ENCODE measurements at places on chromosomes 7 and 10.

DNA sequence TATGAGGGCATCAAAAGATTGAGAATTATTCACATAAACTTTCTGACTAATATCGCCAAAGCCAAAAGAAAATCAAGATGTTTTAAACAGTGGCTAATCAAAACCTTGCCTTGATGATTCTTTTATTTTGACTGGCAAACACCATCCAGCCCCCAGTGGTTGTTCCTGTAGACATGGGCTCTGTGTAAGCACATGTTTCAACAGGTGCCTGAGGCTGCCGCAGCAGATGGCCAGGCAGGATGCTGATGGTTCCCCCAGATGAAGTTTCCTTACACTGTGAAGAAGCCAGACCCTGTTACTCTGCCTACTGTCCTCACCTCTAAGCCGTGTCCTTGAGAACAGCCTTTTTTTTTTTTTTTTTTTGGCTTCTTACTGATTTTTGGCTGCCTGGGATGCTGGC is 146.5 kb downstream of the RAB11FIP2 start:
- no peak for DNase-seq

- DNase-seq, result no peak
These were observed 372.7 kb upstream of the CDC14C start for GRCh38 chr7:48551652-48552051.

- no peak for DNase-seq
These were observed 5.2 kb downstream of the PSMG3 start for GRCh38 chr7:1564603-1565022.

- no peak for DNase-seq
These were observed 136.7 kb downstream of the VIPR2 start for GRCh38 chr7:159007996-159008389.

DNA sequence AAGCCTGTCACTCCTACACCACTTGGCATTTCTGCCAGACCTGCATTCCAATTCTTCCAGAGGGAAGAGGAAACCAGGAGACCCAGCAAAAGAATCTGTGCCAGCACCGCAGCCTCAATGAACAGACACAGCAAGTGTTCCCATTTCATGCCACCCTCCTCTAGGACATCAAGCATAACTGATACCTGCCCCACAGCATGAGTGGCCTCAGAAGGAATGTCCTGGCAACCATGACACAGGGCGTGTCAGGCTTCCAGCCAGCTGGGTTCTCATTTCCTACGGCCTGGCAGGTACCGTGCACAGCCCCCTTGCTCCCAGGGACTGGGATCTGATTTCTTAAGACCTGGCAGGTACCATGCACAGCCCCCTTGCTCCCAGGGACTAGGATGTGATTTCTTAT is 7.8 kb downstream of the MAD1L1 start:
- no peak for DNase-seq

- DNase-seq, result no peak
These were observed 90.9 kb downstream of the MLLT10 start for GRCh38 chr10:21624951-21625350.

- DNase-seq, result no peak
These were observed 36.3 kb downstream of the JAZF1 start for GRCh38 chr7:28144266-28144665.

DNA sequence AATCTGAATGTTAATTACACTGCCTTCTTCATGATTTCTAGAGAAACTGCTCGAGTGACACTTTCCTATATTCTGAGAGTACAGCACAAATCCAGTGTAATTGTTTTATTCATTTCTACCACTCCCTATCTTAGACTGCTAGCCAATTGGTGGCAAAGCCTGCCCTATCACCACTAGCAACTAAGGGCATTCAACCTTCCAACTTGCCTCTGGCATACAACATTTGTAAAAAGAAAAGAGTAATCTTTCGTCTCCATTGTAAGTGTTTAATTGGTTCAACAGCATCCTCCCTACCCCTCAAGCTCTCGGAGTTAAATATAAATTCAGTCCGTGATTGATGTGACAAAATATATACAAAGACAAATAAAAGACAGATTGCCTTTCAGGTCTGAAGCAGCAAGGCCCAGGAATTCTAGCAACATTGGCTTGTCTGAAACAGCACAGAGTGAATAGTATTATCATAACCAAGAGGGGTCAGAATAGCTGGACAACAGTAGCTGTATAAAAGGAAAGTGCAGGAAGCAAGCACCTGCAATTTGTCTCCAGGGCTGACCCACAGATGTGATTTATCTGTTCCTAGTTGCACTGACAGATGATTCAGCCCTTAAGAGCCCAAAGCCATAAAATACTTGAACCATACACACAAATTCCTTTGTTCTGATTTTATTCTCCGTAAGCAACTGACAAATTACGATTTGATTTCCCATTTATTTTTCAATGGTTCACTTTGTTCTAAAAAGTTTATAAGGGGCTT is 47.6 kb upstream of the ANKRD1 start:
- DNase-seq, result no peak

GRCh38 chr10:118220346-118220850 is 121.7 kb downstream of the FAM204A start:
- DNase-seq, result no peak

DNA sequence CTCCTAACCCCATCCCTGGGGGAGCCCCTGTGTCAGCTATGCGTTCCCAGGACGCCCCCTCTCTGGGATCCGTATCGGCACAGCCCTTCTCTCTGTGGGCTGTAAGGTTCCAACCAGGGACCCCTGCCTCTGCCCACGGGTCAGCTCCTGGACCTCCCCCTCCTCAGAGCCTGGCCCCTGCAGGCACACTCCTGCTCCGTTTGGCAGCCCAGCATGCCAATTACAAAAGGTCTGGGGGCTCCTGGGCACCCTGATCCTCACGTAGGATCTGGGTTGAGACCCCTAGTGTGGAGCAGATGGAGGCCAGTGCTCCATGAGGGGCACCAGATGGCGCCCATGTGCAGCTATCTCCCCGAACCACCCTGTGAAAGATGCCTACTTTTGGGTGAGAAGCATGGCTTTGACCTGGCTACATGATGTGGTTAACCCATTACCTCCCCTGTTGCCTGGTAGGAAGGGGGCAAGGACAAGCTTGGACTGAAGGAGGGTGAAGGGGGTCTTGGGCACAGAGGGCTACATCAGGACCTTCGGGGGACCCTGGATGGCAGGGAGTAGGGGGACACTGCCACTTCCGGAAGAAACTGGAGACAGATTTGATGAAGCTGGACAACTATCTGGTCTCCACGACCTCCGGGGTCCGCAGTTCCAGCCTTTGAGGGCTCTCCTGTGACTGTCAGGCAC is 9.0 kb downstream of the TACR2 start:
- peak; percentile 50 for DNase-seq

- DNase-seq, result no peak
These were observed 520.0 kb downstream of the GLRX3 start for GRCh38 chr10:130656187-130656575.

DNA sequence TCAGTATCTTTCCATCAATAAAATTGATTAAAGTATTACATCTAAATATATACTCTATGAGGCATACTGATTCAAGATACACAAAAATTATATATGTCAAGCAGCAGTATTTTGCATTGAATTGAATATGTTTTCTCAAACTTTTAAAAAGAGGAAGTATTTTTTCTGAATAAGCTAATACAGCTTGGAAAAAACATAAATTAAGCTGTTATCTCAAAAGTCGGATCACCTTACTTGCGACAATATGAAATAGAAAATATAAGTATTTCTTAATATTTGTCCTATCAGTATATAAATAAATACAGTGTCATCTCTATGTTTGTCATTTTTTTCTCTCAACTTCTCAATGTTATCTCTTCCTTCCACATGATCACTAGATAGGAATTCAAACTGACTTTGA is 139.3 kb downstream of the MBL2 start:
- no peak for DNase-seq
